ENCODE measurements at places on chromosomes 16 and 17.

- peak; percentile 64 for ATAC-seq
Measured at GRCh38 chr17:32461853-32462617, 17.7 kb downstream of the PSMD11 start.

DNA sequence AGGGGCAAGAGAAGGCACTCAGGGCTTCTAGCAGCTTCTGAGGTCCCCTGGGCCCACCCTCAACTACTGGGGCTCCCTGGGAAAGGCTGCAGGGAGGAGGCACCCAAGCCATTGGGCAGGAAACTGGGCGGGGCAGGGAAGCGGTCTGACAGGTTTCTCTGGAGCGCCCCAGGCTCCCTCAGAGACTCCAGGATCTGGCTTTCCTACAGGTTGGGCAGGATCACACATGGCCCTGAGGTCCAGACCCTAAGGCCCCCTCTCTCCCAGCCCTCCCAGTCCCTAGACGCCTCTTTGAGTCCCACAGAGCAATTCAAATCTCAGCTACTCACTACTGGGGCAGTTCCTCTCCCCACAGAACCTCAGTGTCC lies 14.3 kb downstream of the JUP start:
- no peak for ATAC-seq

- ATAC-seq, result no peak
Measured at GRCh38 chr16:3950343-3951193, 70.1 kb upstream of the CREBBP start.

- peak; percentile 99 for ATAC-seq
Measured at GRCh38 chr17:33871720-33872540, 383.2 kb upstream of the CCL2 start.

GRCh38 chr17:77704048-77704815 lies 254.3 kb upstream of the TNRC6C start:
- no peak for ATAC-seq

- ATAC-seq, result no peak
Measured at GRCh38 chr16:72443809-72444208, 271.9 kb upstream of the PMFBP1 start.

DNA sequence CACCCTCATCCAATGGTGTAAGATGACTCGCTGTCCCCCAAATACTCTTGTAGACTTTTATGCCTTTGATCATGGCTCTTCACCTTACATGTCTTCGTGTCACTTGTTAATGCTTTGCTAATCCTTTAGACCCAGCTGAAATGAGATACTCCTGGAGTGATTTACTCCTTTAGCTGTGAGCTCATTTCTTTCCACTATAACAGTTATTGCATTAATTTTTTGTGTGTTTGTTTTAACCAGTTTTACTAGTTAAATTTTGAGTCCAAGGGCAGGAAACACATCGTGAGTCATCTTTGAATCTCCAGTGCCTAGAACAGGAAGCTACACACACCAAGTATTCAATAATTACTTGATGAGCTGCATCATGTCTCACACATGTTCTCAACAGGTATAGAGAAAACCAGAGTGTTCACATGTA lies 6.5 kb upstream of the CTCF start:
- peak; percentile 36 for ATAC-seq

DNA sequence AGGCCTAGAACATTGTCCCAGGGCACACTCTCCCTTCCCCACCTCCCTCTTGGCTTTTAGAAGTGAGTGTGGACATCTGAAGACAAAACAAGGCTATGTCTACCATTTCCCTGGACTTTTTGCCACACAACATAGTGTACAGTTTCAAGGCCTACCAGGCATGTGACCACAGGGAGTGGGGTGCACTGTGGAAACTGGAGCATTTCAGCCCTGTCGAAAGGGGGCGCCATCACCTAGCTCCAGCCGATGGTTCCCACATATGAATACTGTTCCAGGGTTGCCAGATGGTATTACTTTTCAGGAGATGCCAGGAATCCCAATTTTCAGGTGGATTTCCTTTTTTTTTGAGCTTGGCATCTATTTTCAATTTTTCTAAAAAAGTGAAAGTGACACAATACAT lies 140.7 kb downstream of the KATNIP start:
- peak; percentile 67 for ATAC-seq

- ATAC-seq, result no peak
Measured at GRCh38 chr17:79042421-79043190, 18.6 kb downstream of the C1QTNF1 start.

DNA sequence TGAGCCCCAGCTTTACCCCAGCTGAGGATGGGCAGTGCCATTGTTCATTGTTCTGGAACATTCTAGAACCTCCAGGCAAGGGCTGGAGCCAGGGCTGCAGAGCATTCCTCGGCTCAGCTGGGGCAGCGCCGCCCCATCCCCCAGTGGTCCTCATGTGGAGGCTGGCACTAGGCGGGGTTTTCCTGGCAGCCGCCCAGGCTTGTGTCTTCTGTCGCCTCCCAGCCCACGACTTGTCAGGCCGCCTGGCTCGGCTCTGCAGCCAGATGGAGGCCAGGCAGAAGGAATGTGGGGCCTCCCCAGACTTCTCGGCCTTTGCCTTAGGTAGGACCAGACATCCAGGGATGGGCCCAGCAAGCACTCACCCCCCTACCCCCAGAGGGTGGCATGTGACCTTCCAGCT lies at the start of gene TMEM95:
TMEM95 (plus strand) TSS at position 104 of the 400 bp plus-strand sequence; CDS start at position 153, 49 bp downstream.
- peak; percentile 1 for ATAC-seq

DNA sequence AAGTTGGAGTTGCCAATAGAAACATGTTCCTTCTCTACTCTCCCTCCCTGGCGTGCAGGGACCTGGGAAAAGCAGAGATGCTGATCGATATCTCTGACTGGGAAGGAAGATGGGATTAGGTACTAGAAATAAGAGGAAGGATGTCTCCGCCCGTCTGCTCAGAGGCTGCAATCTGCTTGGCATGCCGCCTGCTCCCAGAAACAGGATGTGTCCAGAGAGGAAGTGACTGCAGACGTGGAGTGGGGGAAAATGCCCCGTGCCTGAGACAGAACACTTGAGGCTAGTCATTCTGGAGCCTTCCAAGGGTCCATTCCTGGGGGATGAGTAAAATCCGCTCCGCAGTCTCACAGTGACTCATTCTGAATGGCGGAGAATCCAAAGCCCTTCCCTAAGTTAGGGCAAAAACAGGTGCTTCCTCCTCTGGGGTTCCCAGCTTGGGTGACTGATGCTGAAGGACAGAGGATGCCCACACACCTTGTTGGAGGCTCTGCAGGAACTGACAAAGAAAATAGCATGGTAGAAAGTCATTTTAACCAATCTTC lies 45.0 kb upstream of the SMURF2 start:
- ATAC-seq, result no peak

DNA sequence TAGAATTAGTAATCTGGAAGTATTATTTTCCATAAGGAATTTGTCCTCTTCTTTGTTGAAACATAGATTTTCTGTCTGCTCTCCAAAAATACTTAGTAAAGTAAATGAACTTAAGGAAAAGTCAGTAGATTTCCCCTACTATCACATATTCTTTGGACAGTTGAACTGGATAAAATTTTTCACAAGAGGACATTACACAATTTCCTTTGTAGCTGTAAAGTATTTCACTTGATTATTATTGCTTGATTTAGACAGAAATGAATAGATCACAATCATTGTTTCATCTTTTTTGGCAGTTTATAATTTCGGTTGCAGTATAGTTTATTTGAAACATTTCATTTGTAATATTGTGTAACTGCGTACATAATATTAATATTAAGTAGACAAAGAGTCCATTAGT lies 12.5 kb downstream of the CYB5B start:
- no peak for ATAC-seq

- ATAC-seq, result no peak
Measured at GRCh38 chr16:11389083-11389482, 43.8 kb downstream of the RMI2 start.

DNA sequence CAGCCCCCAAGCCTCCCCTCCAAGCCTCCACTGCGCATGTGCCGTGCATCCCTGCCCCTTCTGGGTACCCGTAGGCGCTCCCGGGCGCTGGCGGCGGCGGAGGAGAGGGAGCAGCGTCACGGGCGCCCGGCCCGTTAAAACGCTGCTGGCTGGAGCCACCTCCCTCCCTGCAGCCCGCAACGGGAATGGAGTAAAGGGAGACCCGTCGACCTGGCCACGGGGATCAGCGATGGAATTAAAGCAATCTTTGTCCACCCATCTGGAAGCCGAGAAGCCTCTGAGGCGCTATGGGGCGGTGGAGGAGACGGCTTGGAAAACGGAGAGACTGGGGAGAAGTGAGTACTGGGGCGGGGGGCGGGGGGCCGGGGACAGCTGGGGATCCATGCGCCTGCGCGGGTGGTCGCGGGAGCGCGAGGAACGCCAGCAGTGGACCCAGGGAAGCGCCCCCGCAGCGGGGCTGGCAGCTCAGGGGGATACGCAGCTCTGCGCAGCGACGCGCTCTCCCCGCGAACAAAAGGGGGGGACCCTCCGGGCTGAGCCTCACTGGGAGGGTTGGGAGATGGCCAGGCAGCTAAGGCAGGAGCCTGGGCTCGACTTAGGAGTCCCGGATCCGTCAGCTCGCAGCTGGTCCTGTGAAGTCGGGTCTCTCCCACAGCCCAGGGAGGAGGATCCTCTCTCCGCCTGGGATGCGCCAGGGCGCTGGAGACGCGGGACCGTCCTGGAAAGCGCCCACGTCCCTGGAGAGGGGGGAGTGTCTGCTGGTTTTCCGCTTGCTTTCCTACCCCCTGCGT lies at the start of gene BMERB1:
BMERB1 (plus strand) TSS at position 164 of the 791 bp plus-strand sequence; CDS start at position 230, 66 bp downstream.
- ATAC-seq, result peak; percentile 93

DNA sequence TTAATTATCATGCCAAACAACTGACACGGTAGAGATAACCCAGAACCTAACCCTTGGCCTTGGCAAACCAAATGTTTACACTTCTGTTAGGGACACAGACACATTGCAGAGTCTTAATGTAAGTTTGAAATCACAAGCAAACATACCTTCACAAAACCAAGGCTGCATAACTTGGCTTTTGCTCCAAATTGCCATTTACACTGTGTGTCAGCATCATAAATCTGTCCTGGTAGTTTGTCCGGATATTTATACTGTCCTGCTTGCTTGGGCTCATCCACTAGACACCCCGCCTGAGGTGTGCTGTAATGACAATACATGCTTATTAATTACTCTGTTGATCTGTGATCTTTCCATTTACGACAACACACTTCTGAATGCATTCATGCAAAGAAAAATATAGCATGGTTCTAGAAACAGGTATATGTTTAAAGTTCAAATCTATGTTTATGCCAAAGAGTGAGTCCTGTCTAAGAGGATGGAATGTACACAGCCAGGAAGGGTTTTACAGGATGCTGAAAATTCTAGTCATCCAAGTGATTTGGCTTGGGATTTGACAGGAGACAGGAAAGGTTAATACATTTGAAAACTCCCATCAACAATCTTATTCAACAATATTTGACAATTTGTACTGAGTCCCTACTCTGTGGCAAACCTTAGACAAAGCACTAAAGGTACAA lies 81.1 kb downstream of the ADAMTS18 start:
- no peak for ATAC-seq

DNA sequence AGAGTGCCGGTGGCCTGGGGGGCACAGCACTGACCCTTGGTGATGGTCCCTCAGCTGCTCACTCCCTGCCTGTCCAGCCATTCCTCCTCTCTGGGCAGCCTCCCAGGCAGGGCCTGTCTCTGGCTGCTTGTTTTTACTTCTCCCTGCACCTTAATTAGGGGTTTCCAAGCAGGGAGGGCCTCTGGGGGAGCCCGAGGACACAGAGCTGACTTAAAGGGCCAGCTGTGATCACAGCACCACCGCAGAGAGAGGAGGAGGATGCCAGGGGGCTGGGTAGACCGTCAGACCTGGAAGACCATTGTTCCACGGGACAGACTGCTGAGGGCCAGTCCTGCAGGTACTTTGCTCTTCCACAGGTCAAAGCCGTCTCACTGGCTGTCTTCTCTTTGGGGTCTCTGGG lies 1.2 kb upstream of the DPH1 start:
- ATAC-seq, result no peak

DNA sequence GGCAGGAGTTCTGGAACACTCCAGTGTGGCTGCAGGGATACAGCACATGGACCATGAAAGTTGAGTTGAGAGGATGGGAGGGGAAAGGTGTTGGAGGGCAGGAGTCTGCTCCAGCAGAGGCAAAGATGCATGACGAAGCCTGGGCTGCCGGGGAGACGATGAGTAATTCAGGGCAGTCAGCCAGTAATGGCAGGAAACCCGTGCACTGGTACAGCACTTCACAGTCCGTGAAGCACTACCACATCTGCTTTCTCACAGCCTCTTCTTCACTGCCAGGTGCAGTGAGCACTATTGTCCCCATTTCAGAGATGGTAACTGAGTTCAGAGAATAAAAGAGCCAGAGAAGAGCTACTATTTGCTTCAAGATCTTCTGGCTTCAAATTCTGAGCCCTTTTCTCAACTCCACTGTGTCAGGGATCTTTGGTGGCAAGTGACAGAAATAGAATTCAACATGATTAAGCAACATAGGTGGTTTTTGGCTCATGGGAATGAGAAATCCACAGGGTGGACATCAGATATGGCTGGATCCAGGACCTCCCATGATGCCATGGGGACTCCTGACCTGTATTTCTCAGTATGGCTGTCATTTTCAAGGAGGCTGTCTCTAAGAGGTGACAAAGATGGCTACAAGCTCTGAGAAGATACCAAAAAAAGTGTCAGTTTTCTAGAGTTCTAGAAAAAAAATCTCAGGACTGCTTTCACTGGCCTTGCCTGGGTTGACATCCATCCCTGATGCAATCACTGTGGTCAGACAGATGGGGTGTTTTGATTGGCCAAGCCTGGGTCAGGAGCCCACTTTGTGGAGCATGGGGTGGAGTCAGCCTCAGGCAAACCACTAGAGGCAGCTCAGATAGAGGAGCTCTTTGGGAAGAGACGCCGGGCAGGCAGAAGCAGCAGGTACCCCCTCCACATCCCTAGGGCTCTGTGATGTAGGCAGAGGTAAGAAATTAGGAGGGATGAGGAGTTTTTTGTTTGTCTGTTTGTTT lies 24.7 kb downstream of the IL21R start:
- ATAC-seq, result no peak

- ATAC-seq, result no peak
Measured at GRCh38 chr17:60455378-60455777, 33.1 kb downstream of the CHCT1 start.

DNA sequence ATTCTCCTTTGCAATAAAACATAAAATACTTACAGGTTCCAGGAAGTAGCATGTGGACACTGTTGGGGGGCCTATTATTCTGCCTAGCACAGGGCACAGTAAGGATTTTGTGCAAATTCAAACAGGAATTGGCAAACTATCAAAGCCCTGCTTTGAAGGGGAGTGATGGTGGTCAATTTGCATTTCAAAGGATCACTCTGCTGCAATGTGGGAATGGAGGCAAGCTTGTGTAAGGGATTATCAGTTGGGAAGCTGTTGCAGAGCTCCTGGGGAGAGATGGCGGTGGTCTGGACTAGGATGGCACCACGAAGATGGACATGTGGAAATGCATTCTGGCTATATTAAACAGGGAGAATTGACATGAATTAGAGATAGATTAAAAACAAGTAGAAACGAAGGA lies 990.7 kb upstream of the RBFOX1 start:
- ATAC-seq, result no peak

GRCh38 chr16:5007256-5007655 lies 26.5 kb downstream of the NAGPA start:
- ATAC-seq, result no peak

- ATAC-seq, result peak; percentile 19
Measured at GRCh38 chr17:75404223-75404730, 1.2 kb downstream of the GRB2 start.

GRCh38 chr17:8046306-8046928 lies 7.6 kb downstream of the ALOX15B start:
- no peak for ATAC-seq

- no peak for ATAC-seq
Measured at GRCh38 chr16:4648917-4649316, 24.3 kb downstream of the MGRN1 start.
